ENCODE measurements at places on chromosomes 3 and 15.

DNA sequence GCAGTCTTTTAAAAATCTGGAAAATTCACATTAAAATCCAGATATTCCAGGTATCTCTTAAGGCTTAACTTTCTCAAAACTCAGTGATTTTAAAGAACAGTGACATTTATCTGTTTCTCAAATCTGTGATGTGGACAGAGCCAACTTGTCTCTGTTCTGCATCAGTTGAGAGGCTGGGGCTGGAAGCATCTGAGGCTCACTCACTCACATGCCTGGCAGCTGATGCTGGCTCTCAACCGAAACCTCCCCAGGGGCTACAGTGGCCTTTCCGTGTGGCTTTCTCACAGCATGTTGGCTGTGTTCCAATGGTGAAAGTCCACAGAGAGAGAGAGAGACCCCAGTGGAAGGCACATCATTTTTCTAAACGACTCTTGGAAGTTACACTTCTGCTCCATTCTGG is 53.5 kb downstream of the CEMIP start:
- DNase-seq: no peak

DNA sequence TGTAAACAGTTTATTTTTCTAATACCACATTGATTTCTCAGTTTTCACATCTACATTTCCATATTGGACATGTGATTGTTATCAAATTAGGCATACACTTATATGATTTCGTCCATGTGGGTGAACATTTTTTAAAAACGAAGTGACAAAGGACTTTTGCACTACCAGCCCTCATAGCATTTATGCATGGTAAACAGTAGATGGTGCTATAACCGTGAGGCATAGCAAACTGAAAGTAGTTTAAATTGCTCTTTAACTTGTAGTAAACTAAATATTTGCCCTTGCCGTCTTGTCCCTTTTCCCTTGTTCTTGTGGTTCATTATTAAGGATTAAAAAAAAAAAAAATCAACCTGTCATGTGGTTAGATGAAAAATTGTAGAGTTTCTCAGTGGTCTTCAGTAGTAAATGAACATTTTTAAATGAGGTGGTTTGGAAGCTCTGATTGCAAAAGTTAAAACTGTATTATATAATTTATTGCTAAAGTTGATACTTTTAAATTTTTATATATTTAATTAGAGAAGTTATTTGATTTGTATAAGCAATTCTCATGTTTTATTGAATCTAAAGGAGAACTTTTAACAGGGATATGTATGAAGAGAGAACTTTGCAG is 24.0 kb downstream of the STX19 start:
- peak; percentile 40 for DNase-seq

GRCh38 chr3:197173620-197174019 is 124.8 kb downstream of the DLG1 start:
- no peak for DNase-seq

DNA sequence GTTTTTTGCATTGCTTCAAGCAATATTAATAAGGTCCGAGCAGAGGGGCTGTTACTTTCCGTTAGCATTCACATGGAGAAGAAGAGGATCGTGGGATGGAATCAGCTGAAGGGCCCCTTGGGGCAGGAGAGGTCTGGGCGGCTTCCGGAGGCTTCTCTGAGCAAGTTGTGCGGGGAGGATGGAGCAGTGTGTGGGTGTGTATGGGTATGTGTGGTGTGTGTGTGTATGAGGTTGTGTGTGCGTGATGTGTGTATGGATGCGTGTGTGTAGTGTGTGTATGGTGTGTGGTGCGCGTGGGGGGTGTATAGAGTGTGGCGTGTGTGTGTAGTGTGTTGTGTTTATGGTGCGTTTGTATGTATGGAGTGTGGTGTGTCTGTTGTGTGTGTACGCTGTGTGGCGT is 25.8 kb downstream of the GABRA5 start:
- no peak for DNase-seq

- DNase-seq: no peak
Observed at GRCh38 chr3:98741121-98741716, 21.9 kb upstream of the ST3GAL6 start.

- peak; percentile 96 for DNase-seq
Observed at GRCh38 chr3:150216041-150216811, 191.9 kb upstream of the TSC22D2 start.

DNA sequence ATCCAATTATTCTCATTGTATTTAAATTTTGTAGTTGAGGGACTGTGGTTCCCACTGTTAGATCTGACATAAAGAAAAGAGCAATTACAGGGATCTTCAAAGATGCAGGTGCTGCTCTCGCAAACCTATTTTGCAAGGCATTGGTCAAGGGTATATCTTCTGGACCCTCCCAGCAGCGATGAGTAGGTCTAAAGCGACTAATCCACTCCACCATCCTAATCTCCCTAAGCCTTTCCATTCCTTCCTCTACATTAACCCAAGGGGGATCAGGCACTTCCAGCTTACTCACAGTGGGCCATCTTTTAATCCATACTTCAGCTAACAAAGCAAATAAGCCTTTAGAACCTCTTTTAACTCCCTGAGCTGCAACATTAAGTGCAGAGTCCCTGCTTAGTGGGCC is 37.0 kb upstream of the CPOX start:
- no peak for DNase-seq
